ENCODE measurements at places on chromosomes 13 and 19.

DNA sequence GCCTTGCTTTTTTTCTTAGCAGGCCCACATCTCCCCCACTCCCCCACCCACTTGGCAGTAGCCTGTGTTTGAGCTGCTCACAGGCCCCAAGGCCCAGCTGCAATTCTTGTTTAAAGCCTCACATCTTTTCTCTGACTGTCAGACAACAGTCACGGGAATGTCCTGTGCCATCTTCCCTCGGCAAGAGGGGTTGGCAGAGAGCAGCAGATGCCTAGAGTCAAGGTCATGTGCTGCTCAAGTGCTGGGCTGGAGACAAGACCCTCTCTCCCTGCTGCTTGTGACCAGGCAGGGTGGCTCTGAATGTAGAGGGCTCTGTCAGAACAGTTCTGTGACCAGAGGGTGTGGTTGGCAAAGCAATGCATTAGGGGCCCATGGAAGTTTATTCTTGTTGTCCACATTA is 47.4 kb downstream of the BBC3 start:
- ATAC-seq: no peak

DNA sequence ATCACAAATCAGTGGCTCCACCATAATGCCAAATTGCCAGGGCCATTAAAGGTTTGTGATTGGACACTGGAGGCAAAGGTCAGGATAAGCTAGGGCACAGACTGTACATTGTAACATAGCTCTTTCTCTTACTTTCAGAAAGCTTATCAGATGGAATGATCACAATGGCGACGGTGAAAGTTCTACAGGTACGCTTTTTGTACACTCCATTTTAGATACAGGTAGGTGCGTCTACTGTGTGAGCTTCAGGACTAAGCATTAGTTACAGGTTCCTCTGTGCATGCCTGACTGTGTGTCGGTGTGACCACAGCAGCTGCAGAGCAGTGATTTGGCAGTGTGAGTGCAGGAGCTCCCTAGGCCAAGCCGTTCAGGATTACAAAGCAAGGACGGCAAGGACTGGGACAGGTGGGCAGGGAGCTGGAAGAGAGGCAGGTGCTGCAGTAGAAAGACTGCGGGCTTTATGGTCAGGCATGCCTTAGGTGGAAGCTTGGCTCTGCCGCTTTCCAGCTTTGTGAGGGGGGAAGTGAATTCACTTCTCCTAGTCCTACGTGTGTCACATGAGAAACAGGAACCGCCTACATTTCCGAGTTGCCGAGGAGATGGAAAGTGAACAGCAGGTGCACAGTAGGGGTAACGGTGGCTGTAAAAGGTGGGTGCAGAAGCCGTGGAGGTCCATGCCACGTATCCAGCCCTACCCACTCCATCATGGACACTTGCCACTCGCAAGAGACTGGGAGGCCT is 49.6 kb downstream of the MRPL57 start:
- no peak for ATAC-seq

- ATAC-seq: peak; percentile 55
These were observed 572 bp downstream of the SNAPC2 start for GRCh38 chr19:7920519-7921301.

- ATAC-seq: no peak
These were observed 86.1 kb upstream of the DOCK9 start for GRCh38 chr13:99063952-99064351.

- ATAC-seq: no peak
These were observed 337.7 kb downstream of the DNAJC15 start for GRCh38 chr13:43360892-43361610.

DNA sequence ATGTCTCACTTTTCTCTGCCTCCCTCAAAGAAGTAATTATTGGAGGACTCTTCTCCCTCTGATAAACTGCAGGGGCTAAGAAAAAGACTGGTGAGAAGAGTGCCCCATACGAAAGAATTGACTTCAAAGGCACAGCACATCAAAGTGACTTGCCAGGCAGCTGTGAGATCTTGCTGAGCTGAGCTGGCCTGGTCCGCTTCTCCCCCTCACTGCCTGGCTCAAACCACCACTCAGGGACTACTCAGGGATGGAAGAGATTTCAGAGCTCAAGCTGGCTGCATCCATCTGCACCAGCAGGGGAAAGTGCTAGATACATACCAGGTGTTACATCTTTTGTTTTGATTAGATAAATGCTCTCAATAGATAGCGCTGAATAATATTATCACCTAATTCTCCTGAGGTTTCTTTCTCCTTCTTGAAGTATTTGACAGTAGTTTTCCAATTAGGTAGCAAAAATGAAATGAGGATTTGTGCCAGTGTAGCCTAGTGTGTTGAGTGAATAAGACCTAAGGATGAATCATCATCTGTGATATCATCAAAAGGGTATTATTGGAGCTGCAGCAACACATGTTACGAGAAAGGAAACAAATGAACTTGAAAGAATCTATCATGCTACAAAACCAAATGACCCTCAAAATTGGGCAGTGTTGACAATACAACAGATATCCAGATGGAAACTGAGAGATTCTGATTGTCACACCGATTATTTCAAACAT is 379.8 kb downstream of the TBC1D4 start:
- ATAC-seq: no peak

- no peak for ATAC-seq
These were observed 11.0 kb upstream of the C2CD4C start for GRCh38 chr19:419721-420515.

- ATAC-seq: no peak
These were observed 107.2 kb upstream of the CACNA1A start for GRCh38 chr19:13613447-13613846.

- ATAC-seq: no peak
These were observed 3.1 kb downstream of the MAST3 start for GRCh38 chr19:18100710-18101109.

DNA sequence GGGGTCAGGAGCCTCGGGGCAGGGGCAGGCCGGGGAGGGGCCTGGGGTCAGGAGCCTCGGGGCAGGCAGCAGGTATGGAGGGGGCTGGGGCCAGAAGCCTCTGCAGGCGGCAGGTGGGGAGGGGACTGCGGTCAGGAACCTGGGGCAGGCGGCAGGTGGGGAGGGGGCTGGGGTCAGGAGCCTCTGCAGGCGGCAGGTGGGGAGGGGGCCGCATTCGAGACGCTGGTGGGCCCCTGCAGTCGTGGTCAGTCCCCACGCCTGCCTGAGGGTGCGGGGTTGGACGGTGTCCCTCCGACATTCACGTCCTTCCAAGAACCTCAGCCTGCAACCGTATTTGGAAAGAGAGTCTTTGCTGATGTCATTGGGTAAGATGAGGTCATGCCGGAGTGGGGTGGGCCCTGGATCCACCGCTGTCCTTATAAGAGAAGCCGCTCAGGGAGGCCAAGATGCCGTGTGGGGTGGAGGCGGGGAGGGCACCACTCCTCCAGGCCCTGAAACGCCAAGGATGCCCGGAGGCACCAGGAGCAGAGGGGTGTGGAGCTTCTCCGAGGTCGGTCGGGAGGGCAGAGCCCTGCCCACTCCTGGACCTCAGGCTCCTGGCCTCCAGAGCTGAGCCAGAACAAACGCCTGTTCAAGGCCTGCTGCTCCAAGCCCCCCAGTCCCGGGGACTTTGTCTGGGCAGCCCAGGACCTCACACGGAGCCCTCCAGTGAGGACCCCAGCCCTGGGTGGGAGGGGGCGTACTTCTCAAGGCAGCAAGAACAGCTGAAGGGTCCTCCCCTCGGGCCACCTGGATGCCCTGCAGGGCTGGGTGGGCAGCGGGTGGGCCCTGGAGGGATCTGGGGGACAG is 30.1 kb downstream of the PIP5K1C start:
- ATAC-seq: no peak

- ATAC-seq: no peak
These were observed 7.2 kb downstream of the RPL36 start for GRCh38 chr19:5697022-5697889.

All from activated CD4-positive, CD25-positive, alpha-beta regulatory T cell treated with anti-CD3 and anti-CD28 coated beads, Interleukin-2, amount 50 U/mL, for 24 hours (primary cell).